Left renal pelvis (tissue), 4 donors: ENCODE measurements at places on chromosomes 1 and 21. TPM values are rescaled to one million over a fixed set of nuclear protein-coding genes. Genes with fewer than 3 reads are reported as not detected.

The FALEC gene
- 0.43 TPM for polyA plus RNA-seq

DNA sequence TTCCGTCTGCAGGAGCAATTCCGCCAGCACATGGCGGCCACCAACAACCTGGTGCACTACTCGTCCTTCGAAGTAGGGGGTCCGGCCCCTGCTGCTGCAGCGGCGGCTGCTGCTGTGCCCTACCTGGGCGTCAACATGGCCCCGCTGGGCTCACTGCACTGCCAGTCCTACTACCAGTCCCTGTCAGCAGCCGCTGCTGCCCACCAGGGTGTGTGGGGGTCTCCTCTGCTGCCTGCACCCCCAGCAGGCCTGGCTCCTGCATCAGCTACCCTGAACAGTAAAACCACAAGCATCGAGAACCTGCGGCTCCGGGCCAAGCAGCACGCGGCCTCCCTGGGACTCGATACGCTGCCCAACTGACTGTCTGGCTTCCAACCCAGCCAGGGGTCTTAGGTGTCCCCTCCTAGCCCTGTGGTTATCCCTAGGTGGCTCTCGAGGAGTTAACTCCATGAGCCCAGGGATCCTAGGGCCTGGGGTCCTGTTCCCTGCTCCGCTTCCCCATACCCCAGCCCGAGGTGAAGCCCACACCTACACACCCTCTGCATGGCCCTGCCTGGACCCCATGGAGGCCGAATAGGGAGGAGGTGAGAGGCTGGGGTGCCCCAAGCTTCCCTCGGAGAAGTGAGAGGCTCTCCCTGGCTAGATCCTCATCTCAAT, 22.6 kb downstream of the DMBX1 start:
- DNase-seq = no peak

The SYT2 gene
- 2.0 TPM for polyA plus RNA-seq

- no peak for DNase-seq
Measured at GRCh38 chr1:158952416-158952815, 21.1 kb downstream of the PYHIN1 start.

The SMIM11 gene
- polyA plus RNA-seq = 7.6 TPM

DNA sequence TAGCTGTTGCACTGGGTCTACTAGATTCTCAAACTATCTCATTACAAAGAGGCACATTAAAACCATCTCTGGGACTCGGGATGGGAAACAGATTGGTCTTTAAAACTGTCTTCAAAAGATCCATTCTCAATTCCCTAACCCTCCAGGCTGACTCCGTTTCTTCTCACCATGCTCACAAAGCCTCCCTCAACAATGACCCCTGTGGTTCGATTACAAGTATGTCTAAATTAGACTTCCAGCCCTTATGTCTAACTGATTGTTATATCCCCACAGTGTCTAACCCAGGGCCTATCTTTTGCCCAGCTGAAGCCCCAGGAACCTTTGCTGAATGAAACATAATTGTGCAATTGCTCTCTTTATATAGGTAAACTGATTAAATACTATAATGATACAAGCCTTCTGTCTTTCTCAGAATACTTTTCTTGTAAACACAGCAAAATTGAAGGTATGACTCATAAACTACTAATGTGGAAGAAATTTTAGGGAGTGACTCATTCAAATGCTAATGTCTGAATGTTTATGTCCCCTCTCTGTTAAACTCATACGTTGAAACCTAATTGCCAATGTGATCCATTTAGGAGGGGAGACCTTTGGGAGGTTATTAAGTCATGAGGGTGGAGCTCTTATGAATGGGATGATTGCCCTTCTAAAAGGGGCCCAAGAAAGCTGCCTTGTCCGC, 65.6 kb upstream of the DAB1 start:
- no peak for DNase-seq

DNA sequence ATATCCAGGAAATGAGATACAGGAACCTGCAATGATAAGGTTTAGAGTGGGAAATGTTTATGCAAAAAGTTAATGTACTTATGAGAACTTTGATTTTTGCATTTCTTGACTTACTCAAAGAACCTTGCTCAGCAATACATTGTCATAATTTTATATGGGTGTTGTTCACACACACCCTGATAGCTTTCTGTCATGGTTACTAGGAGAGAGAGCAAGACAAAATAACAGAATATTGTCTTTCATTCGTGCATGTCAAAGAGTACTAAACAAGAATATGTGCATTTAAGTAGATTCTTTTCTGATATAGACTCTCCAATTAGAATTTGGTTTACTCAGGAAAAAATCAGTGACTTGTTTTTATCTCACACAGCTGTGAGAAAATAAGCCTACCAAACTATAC, 27.5 kb upstream of the KCNA3 start:
- DNase-seq = no peak

DNA sequence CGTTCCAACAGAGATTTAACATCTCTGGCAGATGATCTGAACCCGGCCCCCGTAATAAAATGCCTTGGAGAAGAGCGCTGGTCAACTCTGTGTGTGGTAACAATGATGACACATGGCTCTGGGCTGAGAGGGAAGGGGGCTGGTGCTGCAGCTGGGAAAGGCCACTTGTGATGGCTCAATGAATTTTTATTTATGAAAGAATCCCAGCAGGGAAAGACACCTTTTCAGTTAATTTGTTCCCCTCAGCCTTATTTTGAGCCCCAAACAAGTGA, 59.4 kb downstream of the SYT6 start:
- no peak for DNase-seq

DNA sequence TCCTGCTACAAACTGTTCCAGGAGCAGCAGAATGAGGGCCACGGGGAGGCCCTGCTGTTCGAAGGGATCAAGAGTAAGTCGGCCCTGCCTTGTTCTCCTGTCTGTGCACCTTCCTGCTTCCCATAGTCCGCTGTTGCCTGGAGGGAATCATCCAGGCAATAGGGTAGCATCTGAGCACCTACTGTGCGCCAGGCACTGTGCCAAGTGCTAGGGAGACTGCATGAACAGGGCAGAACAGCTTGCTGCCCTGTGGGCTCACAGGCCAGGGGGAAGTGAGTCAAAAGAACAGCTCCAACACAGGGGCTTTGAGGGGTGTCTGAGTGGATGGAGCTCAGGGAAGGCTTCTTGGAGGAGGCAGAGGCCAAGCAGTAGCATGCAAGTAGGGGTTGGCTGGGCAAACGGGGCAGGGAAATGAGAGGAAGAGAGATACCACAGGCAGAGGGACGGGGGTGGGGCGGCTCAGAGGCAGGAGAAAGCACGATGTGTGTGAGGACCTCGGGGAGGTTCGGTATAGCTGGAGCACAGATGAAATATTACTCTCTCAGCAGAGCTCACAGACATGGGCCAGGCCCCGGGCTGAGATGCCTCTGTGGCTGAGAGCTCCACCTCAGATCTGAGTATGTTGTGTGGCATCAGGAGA, 15.5 kb upstream of the PADI6 start:
- DNase-seq = no peak

GRCh38 chr1:166485620-166486019, 318.8 kb upstream of the FAM78B start:
- DNase-seq = no peak

DNA sequence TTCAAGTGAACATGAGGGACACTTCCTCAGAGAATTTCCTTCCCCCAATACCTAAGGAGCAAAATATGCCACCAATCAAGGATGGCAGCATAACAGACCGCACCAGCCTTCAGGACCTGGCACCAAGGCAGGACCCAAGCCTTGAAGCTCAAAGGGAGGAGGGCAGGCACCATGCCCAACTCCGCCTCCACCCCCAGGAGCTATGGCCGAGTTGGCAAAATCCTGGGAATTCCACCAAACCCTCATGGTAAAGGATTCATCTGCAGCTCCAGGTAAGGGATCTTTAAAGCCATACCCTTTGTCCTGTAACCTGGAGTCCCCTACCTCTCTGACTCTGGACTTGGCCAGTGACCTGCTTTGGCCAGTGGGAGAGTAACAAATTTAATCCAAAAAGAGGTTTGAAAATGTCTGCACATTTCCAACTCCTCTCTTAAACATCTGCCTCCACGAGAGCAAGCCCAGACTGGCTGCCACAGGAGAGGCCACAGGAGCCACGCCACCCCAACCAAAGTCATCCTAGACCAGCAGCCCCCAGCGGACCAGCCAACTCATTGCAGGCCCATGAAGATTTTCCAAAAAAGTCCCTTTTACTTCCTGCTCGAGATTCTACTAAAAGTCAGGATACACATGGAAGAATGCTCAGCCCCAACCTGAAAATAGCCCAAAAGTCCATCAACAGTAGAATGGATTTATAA, 41.9 kb downstream of the NPHP4 start:
- no peak for DNase-seq

The KIAA1614 gene
- polyA plus RNA-seq = 6.5 TPM

DNA sequence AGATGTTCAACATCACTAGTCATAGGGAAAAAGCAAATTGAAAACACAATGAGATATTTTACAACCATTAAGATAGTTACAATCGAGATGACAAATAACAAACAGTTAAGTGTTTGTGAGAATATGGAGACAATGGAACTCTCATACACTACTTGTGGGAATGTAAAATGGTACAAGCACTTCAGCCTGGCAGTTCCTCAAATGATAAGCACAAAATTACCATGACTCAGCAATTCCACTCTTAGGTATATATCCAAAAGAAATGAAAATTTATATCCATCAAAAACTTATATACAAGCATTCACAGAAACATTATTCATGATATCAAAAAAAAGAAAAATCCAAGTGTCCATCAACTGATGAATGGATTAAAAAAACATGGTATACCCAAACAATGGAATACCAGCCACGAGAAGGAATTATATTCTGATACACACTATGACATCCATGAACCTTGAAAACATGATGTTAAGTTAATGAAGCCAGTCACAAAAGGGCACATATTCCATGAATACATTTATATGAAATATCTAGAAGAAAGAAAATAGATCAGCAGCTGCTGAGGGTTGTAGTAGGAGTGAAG, 76.4 kb downstream of the EVI5 start:
- no peak for DNase-seq

GRCh38 chr1:238672262-238672661, 714.1 kb upstream of the CHRM3 start:
- DNase-seq = no peak

DNA sequence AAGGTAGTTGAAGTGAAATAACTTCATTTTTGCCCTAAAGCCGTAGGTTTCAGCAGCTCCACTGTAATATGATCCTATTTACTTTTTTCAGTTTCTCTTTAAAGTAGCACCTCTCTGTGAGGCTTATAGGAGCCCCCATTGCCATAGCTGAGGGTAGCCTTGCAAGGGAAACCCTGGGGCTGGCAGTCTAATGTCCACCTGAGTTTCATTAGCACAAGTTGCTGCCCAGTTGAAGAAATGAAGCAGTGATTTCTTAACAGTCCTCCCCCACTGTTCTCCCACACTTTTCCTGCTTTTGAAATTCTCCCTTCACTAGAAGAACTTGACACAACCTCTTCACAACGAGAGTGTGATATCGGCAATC, 1.5 kb downstream of the HMCN1 start:
- DNase-seq = peak; percentile 39

- DNase-seq = no peak
Measured at GRCh38 chr1:153250166-153250565, 9.3 kb upstream of the LORICRIN start.

The XKR8 gene
- polyA plus RNA-seq = 8.4 TPM

The ELAPOR1 gene
- 1.7 TPM for polyA plus RNA-seq

The EDARADD gene
- polyA plus RNA-seq = 8.6 TPM

- DNase-seq = no peak
Measured at GRCh38 chr1:196638466-196638865, 13.4 kb upstream of the CFH start.

The C1orf159 gene
- polyA plus RNA-seq = 7.3 TPM

The NUAK2 gene
- polyA plus RNA-seq = 10.4 TPM

The VAV3 gene
- polyA plus RNA-seq = 142 TPM

- no peak for DNase-seq
Measured at GRCh38 chr1:6822530-6823359, 37.5 kb downstream of the CAMTA1 start.

GRCh38 chr1:46113948-46114347, 18.5 kb downstream of the PIK3R3 start:
- no peak for DNase-seq

- DNase-seq = no peak
Measured at GRCh38 chr1:230340526-230341161, 85.5 kb downstream of the PGBD5 start.

DNA sequence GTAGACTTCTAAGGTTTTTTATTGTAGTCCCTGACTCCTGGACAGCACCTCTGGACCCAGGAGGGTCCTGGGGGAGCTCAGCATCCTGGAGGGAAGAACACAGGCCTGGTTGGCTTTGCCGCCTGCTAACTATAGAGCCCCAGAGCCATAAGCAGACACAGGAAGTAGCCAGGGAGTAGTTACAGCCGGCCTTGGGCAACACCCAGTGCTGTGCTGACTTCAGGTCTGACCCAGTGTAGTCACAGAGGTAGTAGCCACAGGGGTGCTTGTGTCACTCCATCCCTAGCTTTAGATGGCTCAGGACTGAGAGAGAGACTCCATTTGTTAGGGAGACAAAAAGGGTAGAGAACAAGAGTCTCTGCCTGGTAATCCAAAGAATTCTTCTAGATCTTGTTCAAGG, 21.9 kb downstream of the MCOLN2 start:
- DNase-seq = no peak

The TNNI3K gene
- polyA plus RNA-seq = 1.8 TPM

- no peak for DNase-seq
Measured at GRCh38 chr1:168966636-168967035, 139.9 kb upstream of the ATP1B1 start.

GRCh38 chr1:12342401-12343003, 112.7 kb downstream of the VPS13D start:
- no peak for DNase-seq

DNA sequence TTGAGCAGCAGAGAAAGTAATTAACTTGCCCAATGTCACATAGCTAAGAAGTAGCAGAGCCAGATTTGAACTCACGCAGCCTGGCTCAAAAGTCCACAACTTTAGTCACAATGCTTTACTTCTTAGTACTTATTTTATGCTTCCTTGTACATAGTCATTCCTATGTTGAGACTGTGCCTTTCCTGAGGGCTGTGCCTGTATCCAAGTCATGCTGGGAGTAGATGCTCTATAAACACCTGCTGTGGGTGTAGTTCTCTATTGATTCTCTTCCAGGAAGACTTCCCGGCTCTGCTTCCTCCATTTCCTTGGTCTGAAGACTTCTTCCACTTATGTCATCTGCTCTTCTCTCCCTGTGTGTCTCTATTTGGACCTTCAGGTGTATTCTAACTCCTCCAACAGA, 16.6 kb downstream of the IQGAP3 start:
- DNase-seq = no peak

The TNFRSF14 gene
- polyA plus RNA-seq = 20.7 TPM

DNA sequence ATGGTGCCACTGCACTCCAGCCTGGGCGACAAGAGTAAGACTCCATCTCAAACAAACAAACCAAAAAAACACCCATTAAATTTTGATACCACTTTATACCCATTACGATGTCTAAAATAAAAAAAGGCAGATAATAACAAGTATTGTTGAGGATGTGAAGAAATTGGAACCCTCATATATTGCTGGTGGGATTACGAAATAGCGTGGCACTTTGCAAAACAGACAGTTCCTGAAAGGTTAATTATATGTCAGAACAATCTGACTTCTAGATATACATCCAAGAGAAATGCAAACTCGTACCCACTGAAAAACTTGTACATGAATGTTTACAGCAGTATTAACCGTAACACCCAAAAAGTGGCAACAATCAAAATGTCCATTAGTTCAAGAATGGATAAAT, 70.3 kb downstream of the USP24 start:
- DNase-seq = no peak

The SLC6A9 gene
- 7.3 TPM for polyA plus RNA-seq

The SYNC gene
- polyA plus RNA-seq = 6.2 TPM

- no peak for DNase-seq
Measured at GRCh38 chr21:38498057-38498833, at the start of gene ERG. Gene ERG (minus strand): TSS chr21:38498477. CDS start chr21:38498380, 97 bp downstream.

The TTLL7 gene
- polyA plus RNA-seq = 5.5 TPM

- no peak for DNase-seq
Measured at GRCh38 chr1:78864175-78864574, 142.4 kb downstream of the ADGRL4 start.
